ENCODE measurements at places on chromosomes 5 and 9. TPM values are rescaled to one million over a fixed set of nuclear protein-coding genes. Genes with fewer than 3 reads are reported as not detected.

The GPX3 gene
- 217 TPM for polyA plus RNA-seq

- DNase-seq, result peak; percentile 54
- H3K27me3 ChIP-seq, result no peaks in the 10 kb centered on the region
- H3K4me1 ChIP-seq, result no peaks in the 10 kb centered on the region
- H3K4me3 ChIP-seq, result no peak overlapping the region
- H3K27ac ChIP-seq, result no peak overlapping the region
These were observed 10.5 kb upstream of the SPATA31E1 start for GRCh38 chr9:87872079-87872624.

DNA sequence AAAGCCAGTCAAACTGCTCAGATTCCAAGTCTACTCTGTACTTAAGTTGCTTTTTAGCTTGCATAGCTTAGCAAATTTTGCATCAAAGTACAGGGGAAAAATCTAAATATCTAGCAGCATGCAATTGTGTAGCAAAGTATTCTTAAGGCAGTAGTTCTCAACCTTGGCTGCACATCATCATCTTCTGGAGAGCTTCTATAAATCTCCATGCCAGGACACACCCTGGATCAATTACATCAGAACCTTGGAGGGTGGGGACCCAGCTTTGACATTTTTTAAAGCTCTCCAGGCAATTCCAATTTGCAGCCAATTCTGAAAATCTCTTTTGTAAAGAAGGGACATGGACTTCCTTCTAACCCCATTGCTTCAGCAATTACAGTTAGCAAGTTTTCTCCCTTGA lies 187.5 kb downstream of the SNCAIP start:
- no peaks in the 10 kb centered on the region for H3K36me3 ChIP-seq
- no peaks in the 10 kb centered on the region for H3K27me3 ChIP-seq
- DNase-seq, result no peak
- H3K27ac ChIP-seq, result no peak overlapping the region

GRCh38 chr5:98768960-98769209 lies 4.6 kb upstream of the RGMB start:
- peak overlapping the region; percentile 73 for H3K4me3 ChIP-seq
- DNase-seq, result no peak
- peaks cover 7% of the 10 kb centered on the region for H3K4me1 ChIP-seq
- peak overlapping the region; percentile 95 for H3K27ac ChIP-seq
- H3K36me3 ChIP-seq, result peaks cover 2% of the 10 kb centered on the region
